T-helper 9 cell (primary cell): ENCODE measurements at places on chromosomes 11 and 22.
A peak's percentile ranks its signal among the peaks of the same experiment; 100 is the strongest.

DNA sequence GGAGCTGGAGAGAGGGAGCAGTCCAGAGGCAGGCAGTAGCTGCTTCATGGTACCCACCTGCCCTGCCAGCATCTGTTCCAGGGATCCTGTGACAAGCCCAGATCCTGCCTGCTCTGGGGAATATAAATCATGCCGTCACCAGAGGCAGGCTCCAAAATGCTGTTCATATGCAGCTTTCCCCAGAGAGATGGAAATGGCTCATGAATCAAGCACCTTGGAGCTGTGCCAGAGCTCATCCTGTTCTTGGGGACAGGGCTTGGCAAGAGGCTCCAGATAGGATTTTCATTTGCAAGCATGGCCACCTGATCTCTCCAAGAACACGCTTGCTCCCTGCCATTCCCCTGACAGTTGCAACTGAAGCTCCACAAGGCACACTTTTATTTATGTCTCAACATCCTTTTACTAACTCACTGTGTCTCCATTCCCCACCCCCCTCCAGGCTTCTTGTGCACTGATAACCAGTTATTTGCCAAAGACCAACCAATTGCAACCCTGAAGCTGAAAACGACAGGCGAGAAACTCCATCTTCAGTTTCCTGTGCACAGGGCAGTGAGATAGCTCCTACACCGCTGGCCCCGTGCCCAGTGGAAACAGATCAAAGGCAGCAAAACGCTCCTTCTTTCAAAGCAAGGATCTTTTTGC is 115.8 kb upstream of the PITPNB start:
- DNase-seq, result no peak

DNA sequence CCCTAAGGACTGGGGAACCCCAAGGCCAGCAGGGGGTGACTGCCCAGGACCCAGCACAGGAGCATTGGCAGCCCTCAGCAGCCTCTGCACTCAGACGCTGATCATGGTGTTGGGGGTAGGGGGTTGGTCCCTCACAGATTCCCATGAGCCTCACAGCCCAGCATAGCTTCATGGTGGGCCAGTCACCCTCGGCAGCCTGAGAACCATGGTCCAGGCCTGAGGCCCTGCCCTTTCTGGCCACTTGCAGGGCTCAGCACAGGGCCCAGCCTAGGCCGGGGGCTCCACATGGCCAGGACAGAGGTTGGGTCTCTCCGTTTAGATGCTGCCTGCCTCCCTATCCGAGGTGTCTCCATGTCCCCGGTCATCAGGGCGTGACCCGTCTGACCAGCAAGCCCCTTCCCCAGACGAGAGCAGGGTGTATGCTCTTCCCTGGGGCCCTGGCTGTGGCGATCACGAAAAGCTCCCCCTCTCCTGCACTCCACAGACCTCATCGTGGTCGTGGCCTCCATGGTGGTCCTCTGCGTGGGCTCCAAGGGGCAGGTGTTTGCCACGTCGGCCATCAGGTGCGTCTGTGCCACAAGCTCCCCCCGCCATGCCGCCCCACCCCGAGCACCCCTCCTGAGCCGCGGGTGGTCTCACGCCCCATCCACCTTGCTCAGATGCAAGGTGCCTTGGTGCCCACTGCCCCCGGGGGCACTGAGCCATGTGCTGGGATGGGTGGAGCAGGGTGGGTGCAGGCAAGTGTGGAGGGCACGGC is 126.2 kb downstream of the KCNQ1 start:
- DNase-seq, result no peak

DNA sequence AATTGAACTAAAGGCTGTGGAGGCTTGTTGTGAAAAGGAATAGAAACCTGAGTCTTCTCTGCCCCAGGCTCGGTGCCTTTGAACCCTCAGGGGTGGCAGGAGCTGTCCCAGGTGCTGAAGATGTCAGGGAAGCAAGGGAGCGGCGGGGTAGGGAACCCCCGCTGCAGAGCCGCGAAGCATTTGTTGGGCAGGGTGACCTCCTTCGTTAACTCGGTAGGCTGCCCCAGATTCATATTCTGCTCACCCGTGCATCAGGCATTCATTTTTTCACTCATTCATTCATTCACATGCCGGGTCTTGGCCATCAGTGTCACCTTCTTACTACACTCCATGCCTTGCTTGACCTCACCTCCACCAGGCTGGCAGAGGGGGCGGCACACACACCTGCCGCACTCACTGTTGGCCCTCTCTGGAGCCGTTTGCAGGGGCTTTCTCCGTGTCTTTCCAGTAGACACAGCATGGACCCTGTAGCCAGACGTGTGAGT is 618.9 kb downstream of the BRD1 start:
- no peak for DNase-seq

GRCh38 chr22:49216579-49216978 is 611.1 kb downstream of the BRD1 start:
- DNase-seq, result no peak

DNA sequence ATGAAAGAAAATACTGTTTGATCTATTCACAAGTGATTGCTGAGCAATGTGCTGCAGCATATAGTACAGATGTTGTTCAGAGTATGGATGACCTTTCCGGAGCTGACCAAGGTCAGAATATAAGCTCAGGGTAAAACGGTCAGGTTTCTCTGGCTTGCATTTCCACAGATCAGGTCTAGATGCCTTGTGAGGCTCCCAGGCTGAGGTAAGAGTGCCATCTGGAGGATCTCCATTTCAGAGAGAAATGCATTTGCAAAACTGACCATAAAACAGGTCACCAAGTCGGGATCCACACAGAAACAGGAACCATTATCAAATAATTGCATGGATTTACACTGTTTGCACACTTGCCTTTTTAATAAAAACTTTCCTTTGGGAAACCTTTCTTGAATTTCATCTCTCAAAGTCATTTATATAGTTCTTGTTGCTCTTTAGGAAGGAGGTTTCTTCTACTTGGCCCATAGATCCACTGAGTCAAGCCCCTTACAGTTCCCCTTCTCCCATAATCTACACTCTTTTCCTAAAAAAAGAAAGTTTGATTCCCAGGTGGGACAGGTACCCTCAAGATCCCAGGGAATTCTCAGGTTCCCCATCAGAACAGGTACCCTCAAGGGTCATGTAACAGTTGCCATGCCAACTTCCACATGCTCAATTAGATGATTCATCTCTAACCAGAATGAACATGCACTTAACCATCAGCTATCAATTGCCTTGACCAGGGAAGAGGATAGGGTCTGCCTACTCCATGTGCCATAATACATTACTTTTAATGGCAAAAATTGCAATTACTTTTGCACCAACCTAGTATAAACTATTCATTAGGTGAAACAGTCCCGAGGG is 25.0 kb upstream of the TMPRSS5 start:
- DNase-seq, result no peak

DNA sequence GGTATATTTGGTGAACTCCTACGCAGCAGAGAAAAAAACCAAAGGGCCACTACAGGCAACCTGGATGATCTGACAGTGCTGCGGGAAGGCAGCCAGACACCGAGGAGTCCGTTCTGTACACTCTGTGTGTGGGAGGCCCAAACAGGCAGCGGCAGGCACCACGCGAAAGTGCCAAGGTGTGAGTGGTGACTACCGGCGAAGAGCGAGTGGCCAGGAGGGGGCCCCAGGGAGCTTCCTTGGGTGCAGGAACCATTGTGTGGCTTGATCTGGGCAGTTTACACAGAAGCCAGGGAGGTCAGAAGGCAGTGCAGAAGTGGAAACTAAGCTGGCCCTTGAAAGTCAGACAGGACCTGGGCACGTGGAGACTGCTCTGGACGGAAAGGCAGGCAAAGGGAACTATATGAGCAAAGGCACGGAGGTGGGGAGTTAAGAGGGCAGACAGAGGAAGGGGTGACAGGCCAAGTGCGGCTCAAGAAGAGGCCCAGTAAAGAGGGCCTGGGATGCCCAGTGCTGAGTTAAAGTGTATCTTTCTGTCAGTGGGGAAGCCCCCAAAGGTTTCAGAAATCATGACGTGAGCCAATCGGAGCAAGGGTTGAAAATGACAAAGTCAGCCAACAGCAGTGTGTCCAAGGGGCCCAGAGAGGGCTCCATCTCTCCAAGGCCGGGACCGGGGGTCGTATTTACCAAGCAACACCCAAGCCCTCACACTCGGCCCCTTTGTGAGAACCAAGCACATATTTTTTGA is 10.6 kb downstream of the TMEM184B start:
- peak; percentile 20 for DNase-seq

GRCh38 chr11:74282914-74283371 is 28.5 kb downstream of the P4HA3 start:
- DNase-seq, result no peak

- DNase-seq, result no peak
Observed at GRCh38 chr11:77038029-77038824, 4.0 kb downstream of the B3GNT6 start.

GRCh38 chr22:43310311-43310710 is 32.9 kb downstream of the SCUBE1 start:
- DNase-seq, result no peak

- DNase-seq, result no peak
Observed at GRCh38 chr11:97351939-97352338, 962.1 kb downstream of the JRKL start.

- DNase-seq, result no peak
Observed at GRCh38 chr22:25750569-25751173, 8.7 kb downstream of the MYO18B start.

DNA sequence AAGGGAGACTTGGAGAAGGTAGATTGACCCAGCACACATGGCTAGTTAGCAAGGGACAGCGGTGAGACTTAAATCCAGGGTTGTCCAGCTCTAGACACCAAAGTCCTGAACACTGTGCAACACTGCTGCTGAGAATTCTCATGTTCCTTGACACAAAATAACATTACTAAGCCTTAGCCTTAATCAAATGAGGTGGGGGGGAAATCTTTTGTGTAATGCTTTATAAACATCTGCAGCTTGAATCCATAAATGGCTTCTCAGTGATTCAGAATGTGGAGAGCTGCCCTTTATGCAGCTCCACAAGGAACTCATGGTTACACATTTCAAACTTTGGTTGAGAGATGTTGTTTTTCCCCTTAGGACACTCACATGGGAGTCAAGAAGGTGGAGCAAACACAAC is 80.0 kb downstream of the CD44 start:
- DNase-seq, result no peak

DNA sequence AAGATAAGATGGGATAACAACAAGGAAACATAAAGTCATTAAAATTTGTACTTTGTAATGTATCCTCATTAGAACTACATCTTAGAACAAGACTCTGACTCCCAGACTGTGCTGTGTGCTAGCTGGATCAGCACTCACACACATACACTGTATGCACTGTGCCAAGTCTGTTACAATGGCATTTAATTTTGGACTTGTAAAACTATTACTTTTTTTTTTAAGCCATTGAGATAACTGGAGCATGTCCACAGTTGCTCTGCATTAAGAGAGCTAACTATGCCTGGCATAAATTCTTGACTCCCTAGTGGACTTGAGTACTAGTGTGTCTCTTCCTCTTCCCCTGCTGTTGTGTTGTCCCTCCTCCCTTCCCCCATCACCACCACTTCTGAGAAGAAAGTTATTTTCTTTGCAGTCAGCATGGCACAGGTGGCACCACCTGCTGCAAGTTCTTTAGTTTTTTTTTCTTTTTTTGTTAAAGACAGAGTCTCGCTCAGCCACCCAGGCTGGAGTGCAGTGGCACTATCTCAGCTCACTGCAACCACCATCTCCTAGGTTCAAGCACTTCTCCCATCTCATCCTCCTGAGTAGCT is 268.6 kb downstream of the TMEM135 start:
- DNase-seq, result no peak

- DNase-seq, result no peak
Observed at GRCh38 chr11:11432621-11433319, 79.7 kb upstream of the CSNK2A3 start.

DNA sequence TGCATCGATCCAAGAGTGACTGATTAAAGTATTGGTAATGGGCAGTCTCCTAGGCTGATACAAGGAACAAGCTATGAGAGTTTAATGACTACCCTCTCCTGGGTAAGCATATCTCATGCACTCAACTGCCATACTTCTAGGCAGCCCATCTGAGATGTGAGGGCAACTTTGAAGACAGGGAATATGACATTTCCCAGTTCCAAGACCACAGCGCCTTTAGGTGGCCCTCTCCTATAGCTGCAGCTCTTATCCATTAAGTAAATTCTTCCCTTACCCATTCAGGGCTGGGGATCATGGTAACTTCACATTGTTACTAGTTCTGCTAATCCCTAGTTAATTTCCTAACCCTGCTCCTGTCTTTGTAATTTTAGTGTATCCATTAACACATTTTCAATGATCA is 157.3 kb upstream of the CTSC start:
- no peak for DNase-seq

- no peak for DNase-seq
Observed at GRCh38 chr22:47352920-47353700, 590.7 kb downstream of the TBC1D22A start.

DNA sequence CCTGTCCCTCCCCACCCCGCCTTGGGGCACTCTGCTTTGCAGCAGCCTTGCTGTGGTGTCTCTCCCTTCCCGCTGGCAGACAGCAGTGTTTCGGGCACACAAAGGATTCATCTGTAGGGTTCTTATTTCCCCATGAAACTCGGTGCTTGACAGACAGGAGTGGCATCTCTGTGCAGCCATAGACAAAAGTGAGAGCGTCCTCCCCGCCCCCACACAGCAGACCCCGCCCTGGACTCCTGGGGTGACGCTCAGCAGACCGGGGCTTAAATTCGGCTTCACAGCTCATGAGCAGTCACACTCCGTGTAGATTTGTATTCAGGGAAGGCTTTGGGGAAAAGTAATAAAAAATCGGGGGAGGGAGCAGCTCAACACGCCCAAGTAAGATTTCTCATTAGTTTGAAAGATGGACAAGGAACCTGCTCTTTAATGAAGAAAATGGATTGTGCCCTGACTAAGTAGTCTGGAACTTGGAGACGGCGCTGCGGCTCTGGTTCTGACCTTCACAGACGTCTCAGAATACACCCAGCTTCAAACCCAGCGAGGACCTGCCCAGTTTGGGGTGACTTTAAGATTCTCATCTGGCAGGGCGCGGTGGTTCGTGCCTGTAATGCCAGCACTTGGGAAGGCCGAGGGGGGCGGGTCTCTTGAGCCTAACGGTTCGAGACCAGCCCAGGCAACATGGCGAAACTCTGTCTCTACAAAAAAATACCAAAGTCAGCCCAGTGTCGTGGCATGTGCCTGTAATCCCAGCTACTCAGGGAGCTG is 136.0 kb downstream of the CACNA1I start:
- DNase-seq, result no peak

GRCh38 chr11:39345834-39346442 is 2113.5 kb downstream of the LRRC4C start:
- no peak for DNase-seq

- DNase-seq, result no peak
Observed at GRCh38 chr11:9687711-9688477, 24.0 kb downstream of the SWAP70 start.

GRCh38 chr11:131746201-131746600 is 375.8 kb downstream of the NTM start:
- DNase-seq, result no peak

- DNase-seq, result no peak
Observed at GRCh38 chr11:63639199-63639832, 25.1 kb upstream of the PLAAT3 start.

GRCh38 chr11:129457321-129457720 is 81.7 kb downstream of the BARX2 start:
- no peak for DNase-seq
